ENCODE measurements at places on chromosomes 4 and X.

DNA sequence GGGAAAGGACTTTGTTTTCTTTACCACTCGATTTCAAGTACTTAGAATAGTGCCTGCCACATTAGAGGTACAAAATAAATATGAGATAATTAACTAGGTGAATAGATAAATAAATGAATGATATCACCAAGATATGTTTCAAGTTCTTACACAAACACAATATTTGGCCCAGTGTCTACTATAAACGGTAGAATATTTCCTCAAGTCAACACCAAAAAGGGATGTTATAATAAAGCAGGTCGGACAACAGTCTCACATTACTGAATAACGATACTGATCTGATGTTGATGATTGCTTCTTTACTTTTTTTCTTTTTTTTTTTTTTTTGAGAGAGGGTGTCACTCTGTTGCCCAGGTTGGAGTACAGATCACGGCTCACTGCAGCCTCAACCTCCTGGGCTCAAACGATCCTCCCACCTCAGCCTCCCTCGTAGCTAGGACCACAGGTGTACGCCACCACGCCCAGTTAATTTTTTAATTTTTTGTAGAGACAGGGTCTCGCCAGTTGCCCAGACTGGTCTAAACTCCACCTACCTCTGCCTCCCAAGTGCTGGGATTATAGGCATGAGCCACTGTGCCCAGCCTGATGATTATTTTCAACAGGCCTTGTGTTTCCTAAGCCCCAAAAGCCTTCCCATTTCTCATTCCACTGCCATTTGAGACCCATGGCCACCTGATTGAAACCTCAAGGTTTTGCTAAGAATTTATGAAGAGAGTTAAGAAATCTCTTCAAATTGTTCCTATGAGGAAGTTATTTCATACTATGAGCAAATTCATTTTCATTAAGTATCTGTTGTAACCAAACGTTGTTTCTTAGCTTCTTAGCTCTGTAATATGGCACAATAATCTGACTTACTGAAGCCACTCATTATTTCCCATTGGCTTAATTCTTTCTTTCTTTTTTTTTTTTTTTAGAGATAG is 2.3 kb downstream of the MANBA start:
- DNase-seq = no peak

DNA sequence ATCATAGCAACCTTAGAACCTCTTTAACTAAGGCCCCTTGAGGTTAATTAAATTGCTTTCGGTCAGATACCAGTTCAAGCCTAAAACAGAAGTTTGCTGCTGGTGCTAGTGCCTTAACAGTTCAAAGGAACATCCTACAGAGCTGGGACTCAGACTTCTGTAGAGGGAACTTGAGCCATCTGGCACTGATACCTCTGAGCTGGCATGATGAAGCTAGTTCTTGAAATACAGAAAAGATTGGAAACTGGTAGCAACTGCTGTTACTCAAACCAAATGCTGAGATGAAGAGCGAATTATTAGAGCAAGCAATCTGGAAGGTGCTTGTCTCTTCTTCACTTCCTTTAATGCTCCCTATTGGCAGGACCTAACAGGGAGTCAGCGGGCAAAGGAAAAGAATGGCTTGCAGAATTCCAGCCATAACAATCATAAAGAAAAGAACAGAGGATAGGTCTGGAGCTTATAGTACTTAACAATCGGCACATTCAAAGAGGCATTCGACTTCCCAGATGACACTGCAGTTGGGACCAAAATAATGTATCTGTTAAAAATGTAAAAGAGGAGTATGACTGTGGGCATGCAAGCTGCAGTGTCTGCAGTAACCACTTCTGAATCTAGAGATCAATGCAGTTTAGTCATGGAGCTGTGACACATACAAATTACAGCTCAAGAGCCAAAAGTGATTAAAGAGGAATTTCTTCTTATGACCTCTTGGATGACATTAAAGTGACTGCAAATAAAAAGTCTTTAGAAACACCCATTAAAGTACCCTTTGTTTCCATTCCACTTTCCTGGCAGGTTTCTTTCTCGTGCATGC is 298.9 kb downstream of the PDGFC start:
- no peak for DNase-seq

GRCh38 chr4:62415256-62415655 is 1215.1 kb downstream of the ADGRL3 start:
- DNase-seq = no peak

- DNase-seq = no peak
Observed at GRCh38 chrX:48737940-48738339, 23.6 kb upstream of the GLOD5 start.

DNA sequence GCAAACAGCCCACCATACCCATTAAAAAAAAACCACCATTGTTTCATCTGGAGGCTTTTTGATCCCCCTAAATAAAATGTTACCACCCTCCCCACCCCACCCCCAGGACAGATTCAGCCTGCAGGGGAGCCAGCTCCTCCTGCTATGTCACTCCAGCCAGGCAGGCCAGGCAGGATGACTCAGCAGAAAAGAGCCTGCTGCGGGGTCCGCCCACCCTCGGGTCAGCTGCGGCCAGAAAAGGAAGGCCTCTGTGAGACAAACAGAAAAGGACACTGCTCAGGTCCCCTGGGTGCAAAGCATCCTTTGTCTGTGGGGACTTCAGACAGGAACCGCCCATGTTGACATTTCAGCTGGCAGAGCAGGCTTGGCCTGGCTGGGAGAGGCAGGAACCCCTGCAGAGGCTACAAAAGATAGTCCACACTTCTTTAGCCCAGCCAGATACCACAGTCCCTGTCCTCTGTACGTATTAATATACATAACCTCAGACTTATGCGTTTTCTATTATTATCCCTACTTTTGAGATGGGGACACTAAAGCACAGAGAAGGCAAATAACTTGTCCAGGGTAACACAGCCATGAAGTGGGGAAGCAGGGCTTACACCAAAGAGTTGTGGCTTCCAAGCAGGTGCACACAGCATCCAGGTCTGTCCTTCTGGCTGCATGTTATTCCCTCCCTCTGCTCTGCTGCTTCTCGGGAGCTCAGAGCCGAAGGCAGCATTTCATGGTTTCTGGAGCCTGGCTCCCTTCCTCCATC is 147.7 kb downstream of the CPEB2 start:
- DNase-seq = no peak

- DNase-seq = peak; percentile 1
Observed at GRCh38 chr4:118557298-118557851, 127.8 kb upstream of the METTL14 start.

GRCh38 chrX:150905293-150905692 is 6.8 kb upstream of the CD99L2 start:
- no peak for DNase-seq

GRCh38 chr4:42703813-42704212 is 46.9 kb upstream of the ATP8A1 start:
- DNase-seq = no peak

GRCh38 chrX:124280294-124280902 is 52.1 kb upstream of the TEX13D start:
- no peak for DNase-seq

GRCh38 chrX:17621566-17622270 is 115.6 kb upstream of the SCML1 start:
- DNase-seq = no peak

DNA sequence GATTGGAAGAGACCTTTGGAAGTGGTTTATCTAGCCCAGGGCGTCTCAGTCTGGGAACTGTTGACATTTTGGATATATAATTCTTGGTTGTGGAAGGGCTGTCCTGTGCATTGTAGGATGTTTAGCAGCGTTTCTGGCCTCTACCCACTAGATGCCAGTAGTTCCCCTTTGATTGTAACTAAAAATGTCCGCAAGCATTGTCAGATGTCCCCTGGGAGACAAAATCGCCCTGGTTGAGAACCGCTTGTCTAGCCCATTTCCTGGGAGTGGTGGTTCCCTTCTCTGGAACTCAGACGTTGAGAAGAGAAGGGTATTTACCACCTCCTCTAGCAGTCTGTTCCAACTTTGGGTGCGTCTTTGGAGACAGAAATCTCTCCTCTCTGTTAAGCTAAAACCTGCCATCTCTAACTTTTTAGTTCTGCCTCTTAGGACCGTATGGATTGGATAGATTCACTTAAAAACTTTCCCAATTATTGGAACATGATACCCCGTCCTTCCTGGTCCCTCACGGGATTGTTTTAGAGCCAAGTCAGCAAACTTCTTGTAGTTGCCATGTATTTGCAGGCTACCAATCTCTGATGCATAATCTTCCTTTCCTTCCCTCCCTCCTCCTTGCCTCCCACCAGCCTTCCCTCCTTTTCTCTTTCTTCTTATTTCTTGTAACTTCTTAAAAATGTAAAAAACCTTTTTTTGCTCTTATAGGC is 13.9 kb downstream of the TMEM165 start:
- no peak for DNase-seq

GRCh38 chr4:70783096-70783495 is 56.6 kb downstream of the GRSF1 start:
- no peak for DNase-seq

GRCh38 chr4:184267673-184268583 is 50.3 kb upstream of the ENPP6 start:
- DNase-seq = peak; percentile 77

Measured in SIG-M5 (cell line).